ENCODE measurements at places on chromosomes 1 and 21. TPM values are rescaled to one million over a fixed set of nuclear protein-coding genes. Genes with fewer than 3 reads are reported as not detected.

Gene TSPEAR
- not detected for total RNA-seq

Gene GFI1
- total RNA-seq = 70.9 TPM

Gene GPR3
- 3.3 TPM for total RNA-seq

Gene SPRR2B
- total RNA-seq = not detected

DNA sequence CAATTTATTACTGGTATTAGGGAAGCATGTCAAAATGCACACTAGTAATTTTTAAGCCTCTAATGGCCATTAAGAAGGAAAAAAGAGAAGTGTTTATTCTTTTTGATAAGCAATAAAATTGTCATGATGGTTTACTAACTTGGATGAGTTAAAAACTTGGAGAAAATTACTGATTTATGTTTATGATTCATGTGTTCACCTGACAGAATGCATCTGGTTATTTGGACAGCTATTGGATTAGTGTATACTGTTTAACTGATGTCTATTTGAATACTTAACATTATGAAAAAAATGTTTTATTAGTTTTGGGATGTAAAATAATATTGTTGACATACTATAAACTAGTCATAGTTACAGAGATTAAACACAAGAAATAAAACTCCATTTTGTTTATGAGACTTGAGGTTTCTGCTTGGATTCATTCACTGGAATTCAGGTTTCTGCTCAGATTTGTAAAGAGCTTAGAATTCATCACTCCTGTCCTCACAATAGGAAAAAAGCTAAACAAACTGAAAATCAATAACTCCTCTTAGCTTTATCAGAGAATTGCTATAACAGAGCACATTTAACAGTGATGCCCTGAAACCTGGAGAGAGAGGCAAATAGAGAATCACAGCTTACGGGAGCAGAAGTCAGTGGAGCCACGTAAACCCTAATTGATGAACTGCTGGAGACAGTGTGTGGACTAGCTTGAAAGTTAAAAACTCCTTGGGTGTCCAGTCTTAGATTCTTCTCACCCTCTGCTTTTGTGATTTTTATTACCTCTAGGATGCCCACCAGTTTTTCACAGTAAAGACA is 56.7 kb downstream of the RALGPS2 start:
- no peak overlapping the region for H3K27ac ChIP-seq
- no peak for DNase-seq
- H3K4me3 ChIP-seq = no peak overlapping the region

- H3K4me3 ChIP-seq = no peak overlapping the region
- no peaks in the 10 kb centered on the region for H3K27me3 ChIP-seq
- H3K36me3 ChIP-seq = no peaks in the 10 kb centered on the region
- DNase-seq = peak; percentile 79
- H3K4me1 ChIP-seq = no peaks in the 10 kb centered on the region
Measured at GRCh38 chr1:205977402-205978014, 25.7 kb downstream of the RAB7B start.

- no peak overlapping the region for H3K4me3 ChIP-seq
- H3K27me3 ChIP-seq = no peaks in the 10 kb centered on the region
- peaks cover 78% of the 10 kb centered on the region for H3K36me3 ChIP-seq
- no peak overlapping the region for H3K27ac ChIP-seq
- no peaks in the 10 kb centered on the region for H3K4me1 ChIP-seq
- DNase-seq = no peak
Measured at GRCh38 chr1:43666608-43667007, 16.7 kb downstream of the KDM4A start.

DNA sequence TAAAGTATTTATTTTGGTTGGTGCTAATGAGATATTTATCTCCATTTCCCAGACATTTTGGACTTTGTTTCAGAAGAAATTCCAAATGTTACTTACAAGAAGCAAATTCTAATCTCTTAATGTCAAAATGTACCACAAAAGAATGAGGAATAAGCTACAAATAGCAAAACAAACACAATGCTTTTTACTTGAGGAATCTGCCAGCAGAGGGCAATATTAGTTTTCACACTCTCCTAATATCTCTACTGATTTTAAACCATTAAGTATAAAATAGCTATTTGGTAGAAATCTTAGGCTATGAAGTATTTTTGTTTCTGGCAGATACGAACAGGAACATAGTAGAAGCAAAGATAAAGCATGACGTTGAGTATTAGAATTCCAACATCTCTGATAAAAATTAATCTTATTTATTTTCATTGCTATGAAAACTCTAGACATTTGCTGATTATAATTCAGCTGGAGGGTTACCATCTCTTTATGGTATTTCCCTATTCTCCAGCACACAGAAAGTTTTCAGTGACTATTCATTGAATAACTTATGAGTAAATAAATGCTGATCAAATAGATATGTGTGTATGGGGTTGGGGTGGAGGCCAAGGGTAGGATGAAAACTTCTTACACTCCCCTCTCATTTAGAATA is 13.4 kb upstream of the HMCN1 start:
- H3K36me3 ChIP-seq = no peaks in the 10 kb centered on the region
- H3K27ac ChIP-seq = no peak overlapping the region
- H3K4me3 ChIP-seq = no peak overlapping the region
- no peak for DNase-seq

DNA sequence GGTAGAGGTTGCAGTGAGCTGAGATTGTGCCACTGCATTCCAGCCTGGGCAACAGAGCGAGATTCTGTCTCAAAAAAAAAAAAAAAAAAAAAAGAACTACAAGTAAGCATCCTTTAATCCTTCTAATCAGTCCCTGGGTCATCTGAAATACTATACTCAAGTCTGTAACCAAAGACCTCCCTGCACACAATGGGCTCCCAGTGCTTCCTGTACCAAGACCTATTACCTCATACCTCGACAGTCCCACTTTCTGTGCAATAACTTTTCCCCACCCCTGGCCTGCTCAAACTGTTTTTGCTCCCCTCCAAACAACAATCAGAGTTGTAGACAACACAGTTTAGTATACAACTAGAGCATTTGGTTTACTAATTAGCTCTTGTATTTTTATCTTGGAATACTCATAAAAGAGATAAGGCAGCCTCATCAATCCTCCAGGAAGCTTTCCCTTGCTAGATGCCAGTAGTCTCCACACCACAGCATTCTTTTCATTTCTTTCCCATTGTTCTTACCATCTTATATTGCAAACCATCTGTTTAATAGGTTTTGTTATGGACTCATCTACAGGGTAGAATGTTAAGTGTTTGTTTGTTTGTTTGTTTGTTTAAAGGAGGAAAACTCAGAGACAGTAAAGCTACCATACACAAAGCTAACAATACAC is 19.2 kb upstream of the RLF start:
- no peaks in the 10 kb centered on the region for H3K4me1 ChIP-seq
- no peaks in the 10 kb centered on the region for H3K36me3 ChIP-seq
- no peak overlapping the region for H3K27ac ChIP-seq

DNA sequence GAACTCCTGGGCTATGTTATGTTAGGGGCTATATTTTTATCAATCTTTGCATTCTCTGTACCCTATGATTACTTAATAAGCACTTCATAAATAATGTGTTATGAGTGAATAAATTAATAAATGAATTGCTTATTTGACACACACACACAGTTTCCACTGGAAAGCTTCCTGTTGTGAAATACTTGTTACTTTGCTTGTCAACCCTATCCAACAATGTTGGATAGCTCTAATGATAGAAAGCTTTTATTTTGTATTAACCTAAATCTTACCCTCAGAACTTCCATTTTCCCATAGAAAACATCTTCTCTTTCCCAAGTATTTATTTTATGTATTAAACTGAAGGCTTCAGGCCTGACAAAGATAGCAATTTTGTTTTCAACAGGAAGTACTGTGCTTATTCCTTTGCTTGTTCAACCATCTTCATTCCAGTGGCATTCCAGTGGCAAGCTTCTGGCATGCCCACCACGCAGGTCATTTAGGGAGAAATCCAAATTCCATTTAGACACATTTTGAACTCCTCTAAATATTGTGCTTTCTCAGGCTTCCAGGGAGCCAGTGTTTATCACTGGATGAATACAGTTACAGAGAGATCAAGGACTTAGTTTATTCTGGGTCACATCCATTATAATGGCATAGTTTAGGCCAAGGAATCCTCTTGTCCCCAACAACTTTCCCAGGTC is 134.4 kb downstream of the TGFB2 start:
- H3K36me3 ChIP-seq = no peaks in the 10 kb centered on the region
- no peak overlapping the region for H3K27ac ChIP-seq
- DNase-seq = no peak
- H3K27me3 ChIP-seq = no peaks in the 10 kb centered on the region
- no peaks in the 10 kb centered on the region for H3K4me1 ChIP-seq
- H3K4me3 ChIP-seq = no peak overlapping the region

All from CD8-positive, alpha-beta memory T cell (primary cell).